T-helper 1 cell (primary cell): ENCODE measurements at places on chromosomes 4 and X.

DNA sequence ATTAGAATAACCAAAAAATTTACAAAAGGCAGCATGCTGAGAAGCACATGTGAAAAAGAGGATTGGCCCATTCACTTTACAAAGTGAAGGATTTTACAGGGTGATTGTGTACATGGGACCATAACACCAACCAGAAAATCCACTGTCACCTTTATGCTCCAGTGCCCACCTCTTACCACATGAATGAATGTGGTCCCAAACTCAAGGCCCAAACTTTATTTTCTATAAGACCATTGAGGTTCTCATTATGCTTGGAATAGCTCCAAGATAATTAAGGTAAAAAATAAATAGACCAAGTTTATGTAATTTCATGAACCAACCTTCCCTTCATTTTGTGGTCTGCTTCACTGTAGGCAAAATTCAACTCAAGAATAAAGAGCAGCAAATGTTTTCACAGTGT lies 24.3 kb upstream of the MYOZ2 start:
- no peak for DNase-seq

- DNase-seq: no peak
Observed at GRCh38 chrX:36214924-36215323, 295.4 kb downstream of the CFAP47 start.

DNA sequence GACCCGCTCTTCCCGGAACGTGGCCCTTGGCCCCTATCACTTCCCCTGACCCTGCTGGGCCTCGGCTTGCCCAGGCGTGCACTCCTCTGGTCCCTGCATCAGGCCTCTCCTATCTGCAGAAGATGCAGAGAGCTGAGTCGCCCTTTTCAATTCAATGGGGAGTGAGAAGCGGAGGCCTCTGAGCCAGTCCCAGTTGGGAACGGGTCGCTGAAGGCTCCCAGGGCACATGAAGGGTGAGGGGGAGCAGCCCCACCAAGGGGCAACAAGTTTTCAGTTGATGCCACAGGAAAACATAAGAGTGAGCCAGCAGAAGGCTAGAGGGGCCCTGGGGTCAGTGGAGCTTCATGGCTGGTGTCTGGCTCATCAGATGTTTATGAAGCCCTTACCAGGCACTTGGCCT lies 17.1 kb downstream of the PSAPL1 start:
- no peak for DNase-seq

- DNase-seq: no peak
Observed at GRCh38 chr4:135368831-135369230, 1167.2 kb upstream of the PABPC4L start.

- no peak for DNase-seq
Observed at GRCh38 chr4:186416451-186417060, 138.8 kb downstream of the MTNR1A start.

DNA sequence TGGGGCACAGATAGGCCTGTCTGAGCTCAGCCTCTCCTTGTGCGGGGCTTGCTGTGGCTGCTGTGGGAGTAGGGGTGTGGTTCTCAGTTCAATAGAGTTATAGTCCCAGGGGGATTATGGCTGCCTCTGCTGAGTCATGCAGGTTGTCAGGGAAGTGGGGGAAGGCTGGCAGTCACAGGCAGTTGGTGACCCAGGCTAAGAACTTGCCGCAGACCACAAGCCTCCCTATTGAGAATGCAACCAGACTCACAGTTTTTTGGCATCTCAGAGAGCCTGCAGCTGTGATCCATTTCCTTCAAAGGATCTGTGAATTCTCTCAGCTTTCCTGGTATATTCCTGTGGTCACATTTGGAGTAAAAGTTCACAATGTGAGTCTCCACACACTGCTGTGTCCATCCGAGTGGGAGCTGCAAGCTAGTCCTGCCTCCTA lies 364.9 kb downstream of the ZNF674 start:
- peak; percentile 4 for DNase-seq

DNA sequence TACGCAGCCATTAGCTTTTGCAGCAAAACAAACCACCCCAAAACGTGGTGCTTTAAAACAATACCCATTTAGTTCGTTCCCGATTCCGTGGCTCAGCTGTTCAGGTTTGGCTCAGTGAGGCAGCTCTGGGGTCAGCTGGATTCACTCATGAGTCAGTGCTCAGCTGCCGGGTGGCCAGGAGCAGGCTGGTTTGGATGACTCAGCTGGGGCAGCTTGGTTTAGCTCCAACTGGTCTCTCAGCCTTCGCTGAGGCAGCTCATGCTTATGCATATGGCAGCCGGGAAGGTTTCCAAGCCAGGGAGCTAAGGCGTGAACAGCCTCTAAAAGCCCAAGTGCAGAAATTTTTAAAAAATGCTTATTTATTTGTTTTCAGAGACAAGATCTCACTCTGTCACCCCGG lies 13.3 kb upstream of the CD99 start:
- no peak for DNase-seq

DNA sequence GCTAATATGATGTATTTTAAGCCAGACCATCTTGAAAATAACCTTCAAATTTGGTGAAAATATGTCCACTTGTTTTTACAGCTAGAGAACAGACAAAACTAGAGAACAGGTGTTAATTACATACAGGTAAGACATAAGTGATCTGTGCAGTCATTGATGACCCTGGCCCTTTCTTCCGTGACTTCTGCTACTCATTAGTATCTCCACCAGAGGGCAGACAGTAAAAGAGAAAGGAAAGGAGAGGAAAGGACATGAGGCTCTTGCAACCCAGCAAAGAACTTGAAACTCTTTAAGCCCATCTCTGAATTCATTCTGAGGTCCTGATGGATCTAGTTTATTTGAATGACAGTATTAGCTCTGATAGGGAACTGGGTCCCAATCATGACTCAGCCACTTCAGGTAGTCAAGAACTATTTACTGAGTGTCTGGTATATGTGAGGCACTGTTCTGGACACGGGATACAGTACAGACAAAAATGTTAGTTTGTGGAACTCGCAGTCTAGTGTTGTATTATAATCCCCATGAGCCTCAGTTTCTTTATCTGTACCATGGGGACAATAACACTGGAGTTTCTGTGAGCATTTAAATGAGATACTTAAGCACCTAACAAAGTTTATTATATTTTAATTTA lies 121.0 kb upstream of the TEX13D start:
- no peak for DNase-seq

GRCh38 chr4:95362906-95363558 lies 185.7 kb downstream of the UNC5C start:
- DNase-seq: no peak

DNA sequence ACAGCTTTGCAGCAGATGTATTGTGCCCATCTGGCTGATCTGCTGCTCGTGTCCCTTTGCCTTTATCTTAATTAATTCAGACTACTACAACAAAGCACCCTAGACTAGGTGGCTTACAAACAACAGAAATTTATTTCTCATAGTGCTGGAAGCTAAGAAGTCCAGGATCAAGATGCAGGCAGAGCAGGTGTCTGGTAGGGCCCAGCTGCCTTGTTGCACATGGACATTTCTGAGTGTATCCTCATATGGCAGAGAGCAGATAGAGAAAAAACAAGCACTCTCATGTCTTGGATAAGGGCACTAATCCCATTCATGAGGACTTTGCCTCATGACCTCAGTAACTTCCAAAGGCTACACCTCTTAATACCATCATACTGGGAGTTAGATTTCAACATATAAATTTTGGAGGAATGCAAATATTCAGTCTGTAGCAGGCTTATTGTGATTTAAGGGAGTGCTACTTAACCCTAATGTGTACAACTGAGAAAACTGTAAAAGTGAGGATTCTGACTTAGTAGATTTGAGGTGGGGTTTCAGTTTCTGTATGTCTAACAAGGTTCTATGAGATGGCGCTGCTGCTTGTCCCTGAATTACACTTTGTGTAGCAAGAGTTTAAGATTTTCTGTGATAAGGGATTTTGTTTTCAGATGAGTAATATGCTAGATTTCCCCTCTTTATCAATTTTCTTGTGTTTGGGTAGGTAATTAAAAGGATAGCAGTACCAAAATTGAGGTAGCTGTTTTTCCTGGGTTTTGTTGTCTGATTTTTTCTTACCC lies 473.2 kb upstream of the TECRL start:
- peak; percentile 6 for DNase-seq

GRCh38 chr4:31807036-31807435 lies 1086.9 kb downstream of the PCDH7 start:
- DNase-seq: no peak

DNA sequence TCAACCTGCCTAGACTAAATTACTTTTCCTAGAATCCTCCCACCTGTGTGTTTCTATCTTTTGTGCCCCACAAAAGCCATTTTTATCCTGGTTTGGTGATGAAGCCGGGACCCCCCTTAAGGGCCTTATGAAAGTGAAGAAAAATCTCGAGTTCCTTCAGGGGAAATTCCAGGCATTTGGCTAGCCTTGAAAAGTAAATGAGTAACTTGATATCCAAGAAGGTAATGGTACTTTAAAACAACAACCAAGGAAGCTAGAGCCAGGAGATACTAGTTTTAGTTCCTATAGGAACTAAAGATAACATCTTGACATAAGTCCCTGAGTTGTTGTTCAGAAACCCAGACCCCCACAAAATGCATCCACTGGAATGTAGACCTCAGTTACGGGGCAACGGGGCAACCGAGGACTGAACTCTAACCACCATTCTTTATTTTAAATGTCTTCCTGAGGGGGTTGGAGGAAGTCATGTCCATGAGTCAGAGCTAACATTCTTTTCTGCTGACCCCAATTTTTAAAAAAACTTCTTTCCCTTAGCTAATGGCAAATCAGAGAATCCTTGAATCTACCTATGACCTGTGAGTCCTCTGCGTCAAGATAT lies 73.9 kb downstream of the VCX3A start:
- DNase-seq: no peak

DNA sequence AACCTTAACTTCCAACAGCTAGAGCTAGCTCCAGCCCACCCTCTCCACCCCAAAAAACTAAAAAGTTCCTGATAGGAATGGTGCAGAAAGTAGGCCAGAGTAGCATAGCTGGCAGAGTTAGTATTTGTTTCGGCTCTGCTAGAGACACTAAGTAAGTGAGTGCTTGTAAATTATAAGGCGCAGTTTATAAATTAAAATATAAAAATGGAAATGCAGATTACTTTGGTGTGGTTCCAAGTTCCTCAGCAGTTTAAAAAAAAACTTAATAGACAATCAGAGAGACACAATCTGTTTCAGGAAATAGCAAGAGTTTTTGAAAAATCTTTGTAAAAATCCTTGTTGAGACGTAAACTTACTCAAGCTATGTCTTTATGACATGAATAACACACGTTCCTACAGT lies 2.8 kb upstream of the LGI2 start:
- no peak for DNase-seq

DNA sequence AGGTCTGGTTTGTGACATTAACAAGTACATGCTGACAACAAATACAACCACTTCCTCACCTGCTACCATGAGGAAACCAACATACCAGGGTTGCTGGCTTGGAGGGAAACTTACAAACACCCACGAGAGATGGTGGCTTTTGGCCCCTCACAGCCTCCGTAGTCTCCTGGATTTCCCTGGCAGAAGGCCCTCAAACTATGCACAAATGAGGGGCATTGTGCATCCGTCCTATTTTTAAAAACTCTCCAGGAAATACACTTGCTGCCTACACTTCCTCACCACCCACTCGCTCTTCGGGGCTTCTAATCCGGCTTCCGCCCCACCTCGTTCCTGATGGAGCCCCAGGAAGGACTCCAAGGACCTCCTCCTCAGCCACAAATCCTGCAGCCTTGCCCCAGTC lies 355.0 kb upstream of the GATB start:
- peak; percentile 69 for DNase-seq

- DNase-seq: no peak
Observed at GRCh38 chr4:77376788-77377460, 219.9 kb downstream of the CCNG2 start.

- no peak for DNase-seq
Observed at GRCh38 chrX:43643201-43643600, 12.9 kb upstream of the MAOA start.

- no peak for DNase-seq
Observed at GRCh38 chr4:126860308-126860707, 772.4 kb upstream of the INTU start.

DNA sequence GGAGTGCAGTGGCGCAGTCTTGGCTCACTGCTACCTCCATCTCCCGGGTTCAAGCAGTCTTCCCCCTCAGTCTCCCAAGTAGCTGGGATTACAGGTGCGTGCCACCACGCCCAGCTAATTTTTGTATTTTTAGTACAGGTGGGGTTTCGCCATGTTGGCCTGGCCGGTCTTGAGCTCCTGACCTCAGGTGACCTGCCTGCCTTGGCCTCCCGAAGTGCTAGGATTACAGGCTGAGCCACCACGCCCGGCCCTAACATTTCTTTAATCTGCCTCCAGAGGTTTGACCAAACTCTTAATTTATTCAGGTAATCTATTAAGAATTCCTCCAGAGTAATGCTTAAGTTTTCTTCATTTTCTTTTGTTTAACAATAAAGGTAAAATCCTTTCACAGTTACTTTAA lies 171.0 kb downstream of the RAPGEF2 start:
- no peak for DNase-seq

DNA sequence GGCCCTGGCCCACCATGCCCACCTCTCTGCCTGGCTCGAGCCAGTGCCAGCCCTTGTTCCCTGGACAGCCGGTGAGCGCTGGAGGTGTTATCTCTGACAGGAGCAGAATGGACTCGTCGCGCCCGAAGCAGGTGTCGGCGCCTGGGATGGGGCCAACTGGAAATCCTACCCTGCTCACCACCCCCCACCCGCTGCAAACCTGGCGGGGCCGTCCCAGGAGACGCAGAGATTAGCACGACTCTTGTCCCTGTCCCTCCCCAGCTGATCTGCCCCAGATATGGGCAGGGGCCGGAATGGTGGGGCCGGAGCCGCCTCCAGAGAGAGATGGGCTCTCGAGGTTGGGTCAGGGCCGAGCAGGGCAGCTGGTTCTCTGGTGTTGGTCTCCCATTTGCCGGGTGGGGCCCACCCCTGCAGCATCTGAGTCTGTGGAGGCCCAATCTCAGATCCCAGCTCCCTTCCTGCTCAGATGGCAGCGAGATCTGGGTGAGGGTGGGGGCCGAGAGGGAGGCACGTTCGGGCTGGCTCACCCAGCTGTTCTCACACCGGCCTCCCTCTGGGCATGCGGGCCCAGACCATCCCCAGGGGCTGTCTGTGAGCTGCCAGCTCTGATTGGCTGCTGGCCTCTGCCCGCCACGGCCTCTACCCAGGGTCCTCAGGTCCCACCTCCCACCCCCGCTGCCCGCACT lies 20.1 kb upstream of the FGFR3 start:
- DNase-seq: no peak

DNA sequence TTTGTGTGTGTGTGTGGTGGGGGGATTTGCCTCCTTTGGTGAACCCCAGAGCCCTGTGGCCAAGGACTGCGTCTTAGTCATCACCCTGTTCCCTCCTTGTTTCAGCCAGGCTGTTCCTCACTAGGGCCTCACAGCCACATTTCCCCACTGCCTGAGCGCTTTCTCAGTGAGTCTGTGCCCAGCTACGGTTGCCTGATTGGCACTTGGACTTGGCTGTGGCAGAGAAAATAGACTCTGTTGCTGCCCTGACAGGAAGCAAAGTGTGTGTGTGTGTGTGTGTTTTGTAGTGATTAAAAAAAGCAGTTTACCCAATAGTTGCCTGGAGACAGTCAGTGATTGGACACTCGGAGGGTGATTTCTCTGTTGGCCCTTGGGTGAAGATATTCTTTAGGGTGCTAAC lies 113.0 kb downstream of the UCHL1 start:
- DNase-seq: no peak

GRCh38 chr4:103307453-103308247 lies 109.5 kb upstream of the CENPE start:
- DNase-seq: no peak

GRCh38 chr4:4995103-4995907 lies 24.0 kb downstream of the CYTL1 start:
- no peak for DNase-seq
